ENCODE measurements at places on chromosomes 2 and 18.

GRCh38 chr2:28764909-28765711, 13.5 kb downstream of the PPP1CB start:
- no peak for DNase-seq

DNA sequence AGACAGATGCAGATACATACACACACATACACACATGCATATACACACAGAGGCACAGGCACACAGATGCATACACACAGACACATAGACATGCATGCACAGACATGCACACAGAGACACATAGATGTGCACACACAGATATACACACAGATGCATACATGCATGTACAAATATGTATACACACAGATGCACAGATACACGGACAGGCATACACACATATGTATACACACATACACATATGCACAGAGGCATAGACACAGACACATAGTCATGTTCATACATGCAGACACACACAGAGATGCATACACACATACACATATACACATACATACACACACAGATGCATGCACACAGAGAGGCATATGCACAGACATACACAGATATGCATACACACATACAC, 437.3 kb upstream of the SMIM21 start:
- no peak for DNase-seq

GRCh38 chr18:58887613-58887963, 22.9 kb downstream of the ZNF532 start:
- no peak for DNase-seq

DNA sequence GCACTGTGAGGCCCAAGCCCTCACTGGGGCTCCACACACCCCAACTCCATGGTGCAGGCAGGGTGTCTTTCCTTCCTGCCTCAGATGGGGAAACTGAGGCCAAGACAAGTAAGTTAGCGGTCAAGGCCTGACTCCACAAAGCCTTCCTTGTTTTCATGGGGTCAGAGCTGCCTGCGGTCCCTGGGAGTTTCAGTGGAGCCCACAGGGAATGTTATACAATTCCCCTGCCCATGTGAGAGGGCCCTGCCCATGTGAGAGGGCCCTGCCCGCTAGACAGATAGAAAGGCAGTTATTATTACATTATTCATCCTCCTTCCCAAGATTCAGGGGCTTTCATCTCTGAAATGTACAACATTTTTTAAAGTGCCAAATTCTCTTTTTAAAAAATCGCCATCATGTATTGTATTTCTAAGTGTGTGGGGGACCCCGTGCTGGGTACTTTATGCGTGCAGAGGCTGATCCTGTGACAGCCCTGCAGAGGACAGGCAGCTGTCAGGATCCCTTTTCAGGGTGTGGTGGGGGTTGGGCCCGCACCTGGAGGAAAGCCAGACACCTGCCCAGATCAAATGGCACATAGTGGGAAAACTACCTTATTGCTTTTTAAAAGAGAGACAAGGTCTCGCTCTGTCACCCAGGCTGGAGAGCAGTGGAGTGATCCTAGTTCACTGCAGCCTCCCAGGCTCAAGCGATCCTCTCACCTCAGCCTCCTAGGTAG, 23.4 kb downstream of the FBLN7 start:
- DNase-seq = no peak

DNA sequence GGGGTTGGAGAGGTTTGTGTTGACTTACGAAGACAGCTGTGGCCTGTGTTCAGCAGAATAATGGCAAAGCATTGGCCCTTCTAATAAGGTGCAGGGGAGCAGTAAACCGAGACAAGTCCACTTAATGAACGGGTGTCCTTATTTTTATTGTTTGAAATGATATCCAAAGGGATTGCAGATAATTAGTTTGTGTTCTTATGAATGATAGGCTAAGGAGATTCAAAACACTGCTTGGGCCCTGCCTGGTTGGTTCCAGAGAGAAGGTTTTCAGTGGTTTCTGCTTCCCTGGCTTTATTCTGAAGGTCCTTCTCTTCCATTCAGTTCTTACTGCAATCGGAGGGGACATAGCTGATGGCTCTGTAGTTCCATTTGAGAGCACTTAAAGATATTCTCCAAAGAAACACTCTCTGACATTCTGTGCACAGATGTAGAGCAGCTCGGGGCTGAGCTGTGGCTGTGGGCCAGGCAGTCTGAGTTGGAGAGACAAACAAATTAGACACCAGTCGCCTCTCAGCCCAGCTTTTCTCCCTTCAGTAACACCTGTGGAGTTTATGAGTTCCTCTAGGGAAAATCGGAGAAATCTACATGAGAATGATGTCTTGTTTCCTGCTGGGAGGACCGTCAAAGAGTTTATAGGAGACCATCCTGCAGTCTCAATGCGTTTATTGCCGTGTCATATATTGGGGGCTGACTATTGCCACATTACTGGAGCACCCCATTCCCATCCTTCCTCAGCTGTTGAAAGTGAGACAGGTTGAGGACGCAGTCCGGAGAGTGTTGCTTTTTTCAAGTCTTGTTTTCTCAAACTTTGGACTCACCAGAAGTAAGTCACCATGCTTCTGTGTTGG, 6.5 kb downstream of the GREB1 start:
- DNase-seq = no peak

- no peak for DNase-seq
Observed at GRCh38 chr2:241003369-241003768, 5.0 kb downstream of the SNED1 start.

- DNase-seq = no peak
Observed at GRCh38 chr18:8503248-8503647, 106.0 kb upstream of the RAB12 start.

DNA sequence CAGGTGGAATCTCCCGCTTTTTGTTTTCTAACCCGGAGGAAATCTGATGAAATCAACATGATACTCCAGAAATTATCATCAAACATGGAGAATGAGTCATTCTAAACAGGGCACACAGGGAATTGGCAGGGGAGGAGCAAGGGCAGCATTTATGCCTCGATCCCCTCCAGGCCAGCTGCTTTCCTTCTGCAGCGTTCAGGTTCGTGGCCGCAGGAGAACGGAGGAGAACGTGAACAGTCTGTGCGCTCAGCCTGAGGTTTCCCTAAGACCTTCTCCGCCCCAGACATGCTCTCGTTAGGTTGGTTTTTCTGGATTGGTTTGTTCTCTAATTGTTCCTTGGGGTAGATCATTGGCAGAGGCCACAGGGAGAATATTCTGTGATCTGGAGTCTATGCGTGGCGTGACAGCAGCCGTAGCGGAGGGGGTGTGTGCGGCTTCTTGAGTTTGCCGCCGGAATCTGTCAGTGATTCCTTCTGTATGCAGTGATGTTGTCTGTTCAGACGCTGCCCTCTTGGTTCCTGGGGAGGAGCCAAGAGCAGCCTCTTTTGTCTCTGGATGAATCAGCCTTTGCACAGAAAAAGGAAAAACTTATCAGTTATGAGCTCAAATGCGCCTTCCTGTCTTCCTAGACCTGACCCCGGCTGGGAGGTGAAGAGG, 75.9 kb downstream of the SH3BP4 start:
- DNase-seq = no peak

GRCh38 chr2:220078439-220078838, 451.0 kb downstream of the SLC4A3 start:
- DNase-seq = no peak

Data from CD4-positive, alpha-beta T cell treated with Interleukin-6 at 100 ng/mL for 8 hours (primary cell).